SK-N-SH (cell line): ENCODE measurements at places on chromosomes 6 and 20. TPM values are rescaled to one million over a fixed set of nuclear protein-coding genes. Genes with fewer than 3 reads are reported as not detected.

PROKR2 gene
- polyA plus RNA-seq, result 0.13 and 0.44 TPM in 2 replicates

CD24 gene
- polyA plus RNA-seq, result 1.9 and 5.9 TPM in 2 replicates

TRIM31 gene
- polyA plus RNA-seq, result not detected in 2 replicates

CDSN gene
- 0.02 TPM in 1 of 2 replicates, not detected in the other for polyA plus RNA-seq

RSPH9 gene
- 0.05 and 0.06 TPM in 2 replicates for polyA plus RNA-seq

CLIC5 gene
- polyA plus RNA-seq, result 0.03 TPM in 1 of 2 replicates, not detected in the other

DBNDD2 gene
- 22.4 and 24.5 TPM in 2 replicates for polyA plus RNA-seq

IPCEF1 gene
- polyA plus RNA-seq, result not detected in 2 replicates

MAPK13 gene
- 1.9 and 2.3 TPM in 2 replicates for polyA plus RNA-seq

DEFB113 gene
- polyA plus RNA-seq, result not detected in 2 replicates

OXT gene
- not detected in 2 replicates for polyA plus RNA-seq

C6orf15 gene
- not detected in 2 replicates for polyA plus RNA-seq

TFAP2C gene
- polyA plus RNA-seq, result not detected in 2 replicates

CHRNA4 gene
- not detected in 2 replicates for polyA plus RNA-seq

C6orf52 gene
- polyA plus RNA-seq, result 0.71 and 1.4 TPM in 2 replicates

MUC22 gene
- 0.12 and 0.13 TPM in 2 replicates for polyA plus RNA-seq
